BJ (cell line): ENCODE measurements at places on chromosomes 11 and 22. TPM values are rescaled to one million over a fixed set of nuclear protein-coding genes. Genes with fewer than 3 reads are reported as not detected.

- DNase-seq = no peak
Observed at GRCh38 chr11:24760681-24761080, 263.8 kb downstream of the LUZP2 start.

DNA sequence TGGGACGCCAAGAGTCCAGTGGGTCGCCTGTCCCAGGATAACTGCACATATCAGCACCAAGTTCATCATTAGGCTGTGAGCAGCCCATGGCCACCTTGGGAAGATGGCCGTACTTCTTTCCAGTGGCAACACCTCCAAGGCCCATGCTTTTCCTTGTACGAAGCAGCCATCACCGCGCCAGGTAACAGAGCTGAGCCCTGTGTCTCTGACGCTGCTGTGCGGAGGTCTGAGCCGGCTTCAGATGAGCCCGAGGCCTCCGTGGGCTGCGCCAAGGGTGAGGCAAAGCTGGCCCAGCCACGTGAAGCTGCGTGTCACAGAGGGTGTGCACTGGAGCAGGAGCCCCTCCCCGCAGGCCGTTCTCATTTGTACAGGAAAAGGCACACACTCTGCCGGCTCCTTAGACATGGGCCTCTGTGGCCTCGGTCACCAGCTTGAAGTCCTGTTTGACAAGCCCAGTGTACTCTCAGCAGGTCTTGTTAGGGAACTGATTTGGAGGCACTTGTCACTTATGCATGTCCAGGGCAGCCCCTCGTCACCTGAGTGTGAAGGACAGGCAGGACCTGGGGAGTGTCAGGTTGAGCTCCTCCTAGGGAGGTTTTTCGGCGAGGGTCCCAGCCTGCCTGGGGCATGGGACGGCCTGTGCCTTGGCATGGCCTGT, 401.5 kb downstream of the TBC1D22A start:
- no peak for DNase-seq

GRCh38 chr22:19341500-19341899, 50.0 kb upstream of the CLTCL1 start:
- DNase-seq = no peak

DNA sequence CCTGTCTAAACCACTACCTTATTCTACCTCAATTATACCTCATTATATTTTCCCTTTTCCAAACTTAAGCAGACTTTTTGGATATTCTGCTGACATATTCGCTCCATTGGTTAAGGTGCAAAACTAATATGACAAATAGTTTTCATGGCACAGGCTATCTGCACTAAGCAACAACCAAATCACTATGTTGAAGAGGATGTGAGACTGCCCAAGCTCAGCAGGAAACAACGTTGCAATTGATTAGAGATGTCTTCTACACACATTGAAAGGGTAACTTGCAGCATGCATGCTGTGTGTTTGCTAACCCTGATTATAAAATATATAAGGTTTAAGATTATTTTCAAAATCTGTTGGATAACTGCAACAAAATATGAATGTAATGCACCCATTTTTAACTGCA, 61.6 kb downstream of the STK33 start:
- no peak for DNase-seq

- no peak for DNase-seq
Observed at GRCh38 chr11:86196913-86197312, 47.6 kb upstream of the EED start.

GRCh38 chr11:565921-566509, 5.2 kb downstream of the RASSF7 start:
- no peak for DNase-seq

DNA sequence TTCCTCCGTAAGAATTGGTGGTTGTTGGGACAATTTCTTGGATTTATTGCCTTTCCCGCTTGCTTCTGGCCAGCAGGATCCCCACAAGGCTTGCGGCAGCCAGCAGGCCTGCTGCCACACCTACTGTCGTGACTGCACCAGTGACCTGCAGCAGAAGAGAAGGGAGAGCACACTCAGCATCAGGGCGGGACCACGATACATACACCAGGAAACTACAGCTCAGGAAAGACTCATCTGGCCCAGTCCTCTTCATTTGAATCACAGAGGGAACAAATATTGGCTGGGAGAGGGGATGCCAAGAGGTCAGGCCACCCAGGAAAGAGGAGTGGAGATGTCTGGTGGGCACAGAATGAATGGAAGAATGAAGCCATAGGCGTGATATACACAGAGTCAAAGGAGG, 10.3 kb downstream of the PLAAT2 start:
- DNase-seq = no peak

DNA sequence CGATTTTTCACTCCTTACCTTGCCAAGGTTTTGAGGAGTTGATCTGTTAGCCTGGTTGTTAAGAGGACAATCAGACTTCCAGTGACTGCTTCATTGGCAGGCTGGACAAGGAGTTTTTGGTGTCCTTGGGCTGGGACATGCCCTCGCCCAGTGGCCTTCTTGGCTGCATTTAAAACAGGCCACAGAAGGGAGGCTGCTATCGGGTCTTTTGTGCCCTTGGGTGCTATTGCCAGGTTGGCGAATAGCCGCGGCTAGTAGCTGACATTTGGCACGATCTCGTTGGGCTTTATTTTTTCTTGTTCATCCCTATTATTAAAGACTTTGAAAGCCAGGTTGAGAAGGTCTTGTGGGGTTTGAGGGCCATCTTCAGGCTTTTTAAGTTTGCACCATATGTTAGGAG, 99.4 kb downstream of the ELP4 start:
- DNase-seq = no peak

- peak; percentile 63 for DNase-seq
Observed at GRCh38 chr11:77267962-77268361, 33.5 kb downstream of the GDPD4 start.

DNA sequence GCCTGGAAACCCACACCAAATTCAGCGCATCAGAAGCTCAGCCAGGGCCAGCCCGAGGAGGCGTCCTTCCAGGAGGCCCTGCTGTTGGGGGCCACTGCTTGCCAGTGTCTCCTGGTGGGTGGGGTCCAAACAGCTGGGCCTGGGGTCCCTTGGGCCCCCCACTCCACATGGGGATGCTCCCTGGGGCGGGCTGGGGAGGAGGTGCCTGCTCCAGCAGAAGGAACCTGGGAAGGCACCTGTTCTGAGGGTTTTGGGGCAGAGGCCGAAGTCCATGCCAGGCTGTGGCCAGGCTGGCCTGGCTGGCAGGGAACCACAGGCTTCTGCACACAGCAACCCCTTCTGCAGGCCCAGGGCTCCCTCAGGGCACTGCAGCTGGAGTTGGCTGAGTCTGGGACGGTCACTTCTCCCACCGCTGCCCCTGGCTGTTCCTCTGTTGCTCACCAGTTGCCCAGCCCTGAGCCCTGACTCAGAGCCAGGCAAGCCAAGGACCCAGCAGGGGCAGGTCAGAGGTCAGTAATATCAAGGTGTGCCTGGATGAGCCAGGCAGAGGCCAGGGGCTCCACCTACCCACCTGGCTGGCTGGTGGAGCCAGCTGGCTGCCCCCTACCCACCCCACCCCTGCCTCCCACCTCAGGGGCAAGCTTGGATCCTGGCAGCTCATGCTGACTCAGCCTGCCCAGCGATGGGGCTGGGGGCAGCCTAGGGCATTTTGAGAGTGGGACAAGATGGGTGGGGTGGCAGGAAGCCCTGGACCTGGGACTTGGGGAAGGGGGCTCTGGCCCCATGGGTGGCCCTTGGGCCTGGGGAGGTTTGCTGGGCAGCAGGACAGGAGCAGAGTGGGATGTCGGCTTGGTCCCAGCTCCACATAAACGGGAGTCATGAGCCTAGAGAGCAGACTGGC, 12.0 kb upstream of the PHLDA2 start:
- DNase-seq = no peak

The CRYAB gene
- polyA plus RNA-seq = 76.7 and 83.6 TPM in 2 replicates

The CASP1 gene
- polyA plus RNA-seq = 5.1 and 15.4 TPM in 2 replicates

DNA sequence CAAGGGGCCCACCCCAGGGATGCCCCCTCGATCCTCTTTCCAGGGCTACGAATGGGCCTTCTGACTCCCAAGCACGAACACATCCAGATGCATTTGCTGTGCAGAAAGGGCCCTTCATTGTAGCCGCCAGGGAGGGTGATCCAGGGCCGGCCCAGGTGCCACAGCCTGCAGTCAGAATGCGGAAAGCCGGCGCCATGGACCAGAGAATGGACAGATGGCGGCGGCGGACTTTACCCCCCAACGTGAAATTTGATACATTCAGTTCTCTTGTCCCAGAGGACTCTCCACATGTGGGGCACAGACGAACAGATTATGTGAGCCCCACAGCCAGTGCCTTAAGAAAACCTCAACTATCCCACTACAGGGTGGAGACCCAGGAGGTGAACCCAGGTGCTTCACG, 87.2 kb downstream of the KIAA1671 start:
- no peak for DNase-seq

DNA sequence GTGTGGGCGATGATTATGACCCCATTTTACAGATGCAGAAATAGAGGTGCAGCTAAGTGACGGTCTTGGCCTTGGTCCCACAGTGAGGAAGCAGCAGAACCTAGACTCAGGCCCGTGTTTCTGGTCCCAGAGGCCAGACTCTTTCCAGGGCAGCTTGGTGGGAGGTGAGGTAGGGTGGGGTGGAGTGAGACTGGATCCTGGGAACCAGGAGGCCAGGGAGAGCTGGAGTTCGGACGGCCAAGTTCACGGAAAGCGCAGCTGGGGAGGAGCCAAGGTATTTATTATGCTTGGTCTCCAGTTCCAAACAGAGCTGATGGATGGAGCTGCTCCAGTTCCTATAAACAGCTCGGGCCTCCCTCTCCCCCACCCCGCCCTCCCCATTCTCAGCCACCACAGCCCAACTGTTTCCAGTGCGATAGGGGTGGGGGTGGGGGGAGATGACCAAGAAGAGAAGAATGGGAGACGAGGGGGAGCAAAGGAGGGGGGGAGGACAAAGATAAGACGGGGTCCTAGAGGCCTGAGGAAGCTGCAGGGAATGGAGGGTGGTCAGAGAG, 16.2 kb downstream of the LRRC32 start:
- DNase-seq = peak; percentile 53

The PGAP2 gene
- 22.3 and 34.9 TPM in 2 replicates for polyA plus RNA-seq

The PHLDA2 gene
- 12.8 and 13.7 TPM in 2 replicates for polyA plus RNA-seq

- no peak for DNase-seq
Observed at GRCh38 chr11:1845561-1846452, 7.0 kb downstream of the TNNI2 start.

GRCh38 chr11:128772814-128773213, 78.9 kb downstream of the FLI1 start:
- no peak for DNase-seq

The CASP12 gene
- polyA plus RNA-seq = not detected in 2 replicates

- DNase-seq = no peak
Observed at GRCh38 chr22:19358703-19359553, 67.4 kb upstream of the CLTCL1 start.

GRCh38 chr11:43953521-43953920, 11.1 kb downstream of the C11orf96 start:
- DNase-seq = no peak

- no peak for DNase-seq
Observed at GRCh38 chr11:47551086-47551485, 1.8 kb downstream of the CELF1 start.
